Prostate gland (tissue), 2 donors: ENCODE measurements at places on chromosomes 6 and 20.
A peak's percentile ranks its signal among the peaks of the same experiment; 100 is the strongest.

- no peak for DNase-seq
These were observed 152.3 kb downstream of the ZMYND8 start for GRCh38 chr20:47204008-47204849.

- no peak for DNase-seq
These were observed 2.4 kb upstream of the GCLC start for GRCh38 chr6:53547166-53547810.

- no peak for DNase-seq
These were observed 7.1 kb downstream of the RNF182 start for GRCh38 chr6:13931797-13932402.

DNA sequence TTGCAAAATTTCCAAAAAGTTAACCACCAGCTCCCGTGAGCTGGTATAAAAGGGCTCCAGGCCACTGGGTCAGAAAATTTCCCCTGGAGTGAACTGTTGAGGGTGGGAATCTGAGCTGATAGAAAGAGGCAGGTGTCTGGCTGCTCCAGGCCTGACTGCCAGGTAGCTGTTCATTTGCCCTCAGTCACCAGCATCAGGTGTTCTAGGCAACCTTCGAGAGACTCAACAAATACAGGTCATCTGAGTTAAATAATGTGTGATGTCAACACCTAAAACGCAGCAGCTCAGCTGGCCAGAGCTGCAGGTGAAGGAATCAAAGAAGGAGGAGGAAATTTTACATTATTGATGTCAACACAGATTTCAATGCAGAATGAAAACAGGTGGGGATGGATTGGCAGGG is 46.7 kb downstream of the KCNK5 start:
- no peak for DNase-seq

DNA sequence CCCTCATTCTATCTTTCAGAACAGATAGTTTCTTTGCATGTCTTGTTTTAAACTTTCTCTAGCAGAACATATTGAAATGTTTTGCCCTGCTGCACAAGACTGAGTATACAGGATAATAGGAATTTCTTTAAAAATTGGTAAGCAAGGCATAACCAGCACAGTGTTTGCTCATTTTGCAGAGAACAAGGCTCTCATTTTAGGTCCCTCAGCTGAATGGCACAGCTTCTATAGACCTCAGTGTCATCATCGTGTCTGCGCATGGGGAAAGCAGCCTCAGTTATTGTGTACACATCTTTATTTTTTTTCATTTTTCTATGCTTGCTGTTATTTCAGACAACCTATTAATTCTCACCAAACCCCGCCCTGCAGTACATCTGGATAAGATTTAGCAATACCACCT is 35.7 kb downstream of the TTI1 start:
- DNase-seq: no peak

GRCh38 chr20:58650181-58650775 is 805 bp upstream of the STX16 start:
- no peak for DNase-seq

DNA sequence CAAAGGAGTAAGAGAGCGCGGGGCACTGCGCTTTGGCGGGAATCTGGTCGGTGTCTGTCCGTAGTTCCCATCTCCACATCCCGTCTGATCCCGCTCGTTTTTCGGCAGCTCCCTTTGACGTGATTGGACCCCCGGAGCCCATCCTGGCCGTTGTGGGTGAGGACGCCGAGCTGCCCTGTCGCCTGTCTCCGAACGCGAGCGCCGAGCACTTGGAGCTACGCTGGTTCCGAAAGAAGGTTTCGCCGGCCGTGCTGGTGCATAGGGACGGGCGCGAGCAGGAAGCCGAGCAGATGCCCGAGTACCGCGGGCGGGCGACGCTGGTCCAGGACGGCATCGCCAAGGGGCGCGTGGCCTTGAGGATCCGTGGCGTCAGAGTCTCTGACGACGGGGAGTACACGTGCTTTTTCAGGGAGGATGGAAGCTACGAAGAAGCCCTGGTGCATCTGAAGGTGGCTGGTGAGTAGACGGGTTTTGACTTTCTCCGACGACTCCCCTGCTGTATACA is 1.4 kb downstream of the BTN1A1 start:
- no peak for DNase-seq

GRCh38 chr20:54726687-54727300 is 251.4 kb downstream of the DOK5 start:
- no peak for DNase-seq

DNA sequence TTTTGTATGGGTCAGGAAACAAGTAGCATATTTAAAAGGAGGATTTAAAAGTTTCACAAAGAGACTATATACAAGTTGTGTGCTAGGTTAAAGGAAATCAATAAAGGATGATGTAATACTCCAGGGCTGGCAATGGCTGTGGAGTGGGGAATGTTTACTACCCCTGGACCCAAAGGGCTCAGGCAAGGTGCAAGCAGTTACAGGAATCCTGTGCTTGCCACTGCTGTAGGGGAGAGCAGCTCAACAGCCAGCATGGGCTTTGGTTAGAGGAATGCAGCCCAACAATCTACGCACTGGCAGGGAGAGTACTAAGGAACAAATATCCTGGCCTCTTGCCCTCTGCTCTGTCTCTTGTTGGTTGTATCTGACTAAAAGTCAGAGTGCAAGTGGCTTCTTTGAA is 1642.2 kb downstream of the KHDRBS2 start:
- DNase-seq: no peak

DNA sequence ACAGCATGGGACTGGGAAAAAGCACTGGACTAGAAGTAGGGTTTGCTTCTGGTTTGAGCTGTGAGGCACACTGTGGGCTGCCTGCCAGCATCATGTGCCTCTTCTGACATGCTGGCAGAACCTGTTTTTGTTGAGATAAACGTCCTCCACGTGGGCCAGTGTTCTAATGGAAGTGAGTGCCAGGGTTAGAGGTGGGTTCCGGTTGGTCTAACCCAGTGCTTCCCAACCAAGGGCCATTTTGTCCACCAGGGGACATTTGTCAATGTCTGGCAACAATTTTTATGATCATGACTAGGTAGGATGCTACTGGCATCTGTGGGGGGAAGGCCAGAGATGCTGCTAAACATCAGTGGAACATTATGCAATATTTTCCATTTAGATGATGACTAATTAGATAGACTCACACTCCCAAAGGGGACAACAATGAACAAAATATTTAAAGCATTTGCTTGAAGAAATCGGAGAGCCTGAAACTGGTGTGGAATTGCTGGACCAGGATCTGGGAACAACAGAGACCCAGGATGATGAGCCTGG is 7.8 kb upstream of the APMAP start:
- DNase-seq: peak; percentile 97

- DNase-seq: no peak
These were observed 587.4 kb downstream of the GRIK2 start for GRCh38 chr6:101980924-101981323.

- no peak for DNase-seq
These were observed 269.9 kb downstream of the ALDH8A1 start for GRCh38 chr6:134680021-134680420.

- DNase-seq: no peak
These were observed 3.4 kb upstream of the TNXB start for GRCh38 chr6:32112431-32112980.

DNA sequence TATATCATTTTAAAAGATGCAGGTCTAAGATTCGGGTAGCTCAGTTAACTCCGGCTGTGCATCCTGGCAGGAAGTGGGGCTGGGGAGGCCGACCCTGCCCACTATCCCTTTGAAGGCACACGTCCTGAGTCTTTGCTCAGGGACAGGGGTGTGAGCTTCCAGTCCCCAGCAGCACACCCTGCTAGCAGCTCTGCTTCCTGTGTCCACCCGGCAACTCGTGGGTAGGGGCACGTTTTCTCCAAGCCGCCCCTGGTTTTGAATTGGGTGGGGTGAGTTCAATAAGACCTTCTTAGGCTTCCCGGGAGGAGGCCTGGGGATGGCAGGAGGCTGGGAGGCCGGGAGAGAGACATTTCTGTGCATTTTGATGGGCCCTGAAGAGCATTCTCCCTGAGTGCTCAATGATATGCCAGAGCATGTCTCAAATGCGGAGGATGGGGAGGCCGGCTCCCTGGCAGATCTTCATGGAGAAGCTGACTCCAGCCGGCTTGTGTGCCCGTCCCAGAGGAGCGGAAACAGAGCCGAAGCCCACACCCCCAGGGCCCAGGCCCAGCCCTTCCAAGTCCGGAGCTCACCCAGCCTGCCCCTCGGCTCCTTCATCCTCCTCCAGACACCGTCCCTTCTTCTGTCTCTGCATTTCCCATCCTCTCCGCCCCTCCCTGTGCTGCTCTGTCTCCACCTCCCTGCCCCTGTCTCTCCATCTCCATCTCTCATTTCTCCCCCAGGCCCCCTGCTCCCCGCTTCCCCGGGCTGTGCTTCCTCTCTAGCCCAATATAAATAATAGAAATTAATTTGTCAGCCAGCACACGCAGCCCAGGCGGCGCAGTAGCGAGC is 36.3 kb upstream of the ZFAND3 start:
- DNase-seq: no peak

DNA sequence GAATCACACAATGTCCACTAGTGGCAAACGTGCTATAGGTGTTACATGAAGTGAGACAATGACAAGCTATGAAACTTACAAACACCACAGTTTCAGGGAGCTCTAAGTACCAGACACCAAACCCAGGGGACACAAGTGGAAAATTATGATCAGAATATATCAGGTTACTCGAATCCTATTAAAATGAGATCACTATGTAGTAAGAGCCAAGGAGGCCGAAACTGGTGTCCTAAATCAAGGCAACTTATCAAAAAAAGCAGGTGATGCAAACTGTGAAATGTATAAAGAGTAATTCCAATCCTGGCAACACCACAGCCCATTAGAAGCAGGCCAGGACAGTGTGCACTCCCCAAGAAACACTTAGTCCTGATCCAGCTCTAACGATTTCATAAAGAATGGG is 100.3 kb downstream of the ARHGAP18 start:
- no peak for DNase-seq

- DNase-seq: no peak
These were observed 1.7 kb downstream of the TULP4 start for GRCh38 chr6:158313989-158314388.

- no peak for DNase-seq
These were observed 217.7 kb downstream of the OR2B2 start for GRCh38 chr6:27694547-27694874.

DNA sequence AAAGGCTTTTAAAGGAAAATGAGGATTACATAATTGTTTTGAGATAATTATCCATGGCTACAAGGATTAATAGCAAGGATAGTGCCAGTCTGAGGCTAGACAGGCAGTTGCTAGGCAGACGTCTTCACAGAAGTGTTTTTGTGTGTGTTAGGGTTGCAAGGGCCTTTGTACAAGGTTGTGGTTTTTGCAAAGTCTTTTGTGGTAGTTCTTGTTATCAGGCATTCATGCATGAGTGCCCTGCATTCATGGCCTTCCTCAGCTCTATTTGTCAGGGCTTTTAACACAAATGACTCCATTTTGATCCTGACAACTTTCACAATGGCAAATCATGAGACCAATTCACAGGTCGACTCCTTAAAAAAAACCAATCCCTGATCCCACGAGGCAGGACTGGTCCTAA is 68.1 kb upstream of the TXNDC5 start:
- DNase-seq: no peak

DNA sequence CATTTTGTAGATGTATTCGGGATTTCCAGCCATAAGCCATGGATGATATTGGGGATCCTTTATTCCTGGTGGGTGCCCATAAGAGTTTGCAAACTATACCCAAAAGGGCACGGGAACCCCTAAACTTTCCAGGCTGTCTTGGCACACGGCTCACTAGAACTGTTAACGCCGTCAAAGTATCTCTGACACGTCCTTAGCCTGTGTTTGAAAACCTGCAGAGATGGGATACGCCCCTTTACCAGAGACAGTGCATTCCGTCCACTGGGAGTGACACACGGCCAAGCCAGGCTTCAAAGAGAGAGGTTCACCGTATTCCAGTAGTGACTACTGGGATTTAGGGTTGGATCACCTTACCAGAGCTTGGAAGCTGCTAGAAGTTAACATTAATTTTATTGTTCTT is 95.0 kb downstream of the THBS2 start:
- no peak for DNase-seq

DNA sequence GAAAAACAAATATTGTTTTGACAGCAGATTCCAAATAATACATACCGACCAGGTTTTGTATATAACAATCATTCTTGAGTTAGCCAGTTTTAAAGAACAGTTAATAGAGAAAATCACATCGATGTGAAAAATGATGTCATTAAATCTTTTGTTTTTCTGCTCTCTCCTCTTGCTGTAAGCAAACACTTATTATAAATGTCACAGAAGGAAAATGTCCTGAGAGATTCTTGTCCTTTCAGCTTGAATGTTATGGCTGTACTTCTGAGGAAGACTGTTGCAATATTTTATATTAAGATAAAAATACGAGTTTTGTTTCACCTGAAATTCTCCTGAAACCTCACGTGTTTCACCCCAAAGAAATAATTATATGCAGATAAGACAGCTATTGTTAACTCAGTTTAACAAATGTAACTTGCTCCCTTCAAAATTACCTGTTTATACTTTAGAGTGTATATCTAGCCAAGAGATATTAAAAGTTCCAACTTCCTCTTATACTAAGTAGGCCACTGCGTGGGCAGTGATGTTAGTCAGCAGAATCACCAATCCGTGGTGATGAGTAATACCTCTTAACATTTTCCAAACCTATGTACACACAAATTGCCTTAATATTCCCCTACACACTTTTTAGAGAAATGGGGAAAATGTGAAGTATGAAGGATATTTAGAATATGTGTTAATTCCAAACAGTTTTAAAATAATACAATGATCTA is 1111.4 kb upstream of the CITED2 start:
- no peak for DNase-seq

- DNase-seq: peak; percentile 73
These were observed at the start of gene PRICKLE4 for GRCh38 chr6:41780551-41781365. TSS of gene PRICKLE4 (plus strand) at chr6:41780782. CDS start at chr6:41783474, 2,692 bp downstream.

DNA sequence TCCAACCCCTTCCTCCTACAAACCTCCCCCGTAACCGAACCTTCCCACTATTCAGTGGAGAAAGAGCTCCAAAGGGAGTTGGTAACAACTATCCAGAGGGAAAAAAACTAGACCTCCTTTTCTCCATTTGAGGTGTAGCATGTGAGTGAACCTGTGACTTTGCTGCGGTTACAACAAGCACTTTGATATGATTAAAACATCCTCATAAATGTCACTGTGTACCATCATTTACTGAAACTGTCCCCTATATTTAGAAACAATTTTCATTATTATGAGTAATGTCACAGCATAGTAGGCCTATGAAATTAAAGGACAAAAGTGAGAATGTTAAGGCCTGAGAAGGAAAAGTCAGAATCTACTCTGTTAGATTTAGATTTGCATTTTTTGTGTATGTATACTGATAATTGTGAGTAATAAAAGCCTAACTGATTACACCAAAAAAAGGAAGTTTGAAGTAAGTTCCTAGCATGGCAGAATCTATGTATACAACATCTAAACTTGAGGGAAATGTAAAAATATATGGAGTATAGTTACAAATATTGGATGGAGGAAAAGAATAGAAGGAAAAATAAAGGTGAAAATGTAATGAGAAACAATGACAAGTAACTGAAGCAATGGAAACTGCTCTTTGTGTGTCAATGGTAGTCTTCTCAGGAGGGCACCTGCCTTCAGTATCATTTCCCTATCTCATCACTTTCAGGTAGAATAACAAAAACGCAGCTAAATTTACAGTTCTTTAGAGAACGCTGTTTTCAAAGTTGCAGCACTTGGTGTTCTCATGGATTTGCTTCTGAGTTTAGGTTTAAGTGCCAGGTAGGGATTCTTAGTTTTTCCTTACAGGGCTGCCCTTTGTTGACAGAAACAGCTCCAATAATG is 145.9 kb downstream of the IMPG1 start:
- no peak for DNase-seq

GRCh38 chr6:113304116-113304515 is 553.0 kb upstream of the MARCKS start:
- DNase-seq: no peak

- DNase-seq: no peak
These were observed 663.9 kb downstream of the PRKN start for GRCh38 chr6:162063666-162064065.

GRCh38 chr6:106469882-106470281 is 109.4 kb downstream of the CRYBG1 start:
- DNase-seq: no peak
